ENCODE measurements at places on chromosomes 2 and 18. TPM values are rescaled to one million over a fixed set of nuclear protein-coding genes. Genes with fewer than 3 reads are reported as not detected.

The CDK15 gene
- 7.3 TPM for total RNA-seq

The CRACDL gene
- 1.3 TPM for total RNA-seq

The GPAT2 gene
- 0.06 TPM for total RNA-seq

The CELF4 gene
- not detected for total RNA-seq

The ANXA4 gene
- 7.0 TPM for total RNA-seq

The PARD3B gene
- total RNA-seq = 1.3 TPM

The ASB18 gene
- not detected for total RNA-seq

The TMEM178A gene
- total RNA-seq = 1.3 TPM

The FARP2 gene
- 34.4 TPM for total RNA-seq

The NEU4 gene
- not detected for total RNA-seq

The MRO gene
- total RNA-seq = not detected

The TMEM17 gene
- total RNA-seq = 1.4 TPM

The PJVK gene
- 2.1 TPM for total RNA-seq
